ENCODE measurements at places on chromosomes 7 and 10. TPM values are rescaled to one million over a fixed set of nuclear protein-coding genes. Genes with fewer than 3 reads are reported as not detected.

GRCh38 chr10:75189266-75190096 is 21.1 kb upstream of the VDAC2 start:
- DNase-seq: no peak
- no peak overlapping the region for H3K27ac ChIP-seq
- peaks cover 20% of the 10 kb centered on the region for H3K4me1 ChIP-seq

- H3K4me1 ChIP-seq: no peaks in the 10 kb centered on the region
- no peaks in the 10 kb centered on the region for H3K27me3 ChIP-seq
- no peak within 1 kb of the TSS for H3K4me3 ChIP-seq
These were observed at the start of gene PNLIPRP1 for GRCh38 chr10:116590590-116591444. TSS of gene PNLIPRP1 (plus strand) at chr10:116590959. CDS start at chr10:116591130, 171 bp downstream.

DNA sequence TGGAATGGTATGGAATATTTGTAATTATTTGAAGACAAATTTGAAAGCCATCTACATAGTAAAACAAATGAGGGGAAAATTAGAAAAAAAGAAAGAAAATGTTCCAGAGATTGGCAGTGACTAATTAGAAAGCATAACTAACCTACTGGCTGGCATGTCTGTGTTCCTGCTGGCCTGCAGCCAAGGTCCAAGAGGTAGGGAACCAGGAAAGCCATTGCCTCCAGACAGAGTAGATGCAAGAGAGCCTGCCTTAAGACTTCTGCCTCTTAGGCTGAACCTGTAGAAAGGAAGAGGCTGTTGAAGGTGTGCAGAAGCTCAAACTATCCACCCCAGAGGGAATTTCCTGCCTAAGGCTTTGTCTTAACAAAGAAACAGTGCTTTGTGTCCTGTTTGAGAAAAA is 982.0 kb downstream of the SORCS1 start:
- no peaks in the 10 kb centered on the region for H3K4me1 ChIP-seq
- H3K27ac ChIP-seq: no peak overlapping the region
- no peak overlapping the region for H3K4me3 ChIP-seq
- no peaks in the 10 kb centered on the region for H3K36me3 ChIP-seq

GRCh38 chr10:132444877-132445351 is 47.9 kb downstream of the PWWP2B start:
- H3K36me3 ChIP-seq: no peaks in the 10 kb centered on the region
- no peak for DNase-seq
- no peaks in the 10 kb centered on the region for H3K27me3 ChIP-seq
- H3K4me3 ChIP-seq: no peak overlapping the region
- peaks cover 8% of the 10 kb centered on the region for H3K4me1 ChIP-seq

- peaks cover 20% of the 10 kb centered on the region for H3K36me3 ChIP-seq
- no peaks in the 10 kb centered on the region for H3K27me3 ChIP-seq
- no peak overlapping the region for H3K27ac ChIP-seq
- no peak for DNase-seq
- no peak overlapping the region for H3K4me3 ChIP-seq
These were observed 61.1 kb downstream of the SGCE start for GRCh38 chr7:94594882-94595281.

DNA sequence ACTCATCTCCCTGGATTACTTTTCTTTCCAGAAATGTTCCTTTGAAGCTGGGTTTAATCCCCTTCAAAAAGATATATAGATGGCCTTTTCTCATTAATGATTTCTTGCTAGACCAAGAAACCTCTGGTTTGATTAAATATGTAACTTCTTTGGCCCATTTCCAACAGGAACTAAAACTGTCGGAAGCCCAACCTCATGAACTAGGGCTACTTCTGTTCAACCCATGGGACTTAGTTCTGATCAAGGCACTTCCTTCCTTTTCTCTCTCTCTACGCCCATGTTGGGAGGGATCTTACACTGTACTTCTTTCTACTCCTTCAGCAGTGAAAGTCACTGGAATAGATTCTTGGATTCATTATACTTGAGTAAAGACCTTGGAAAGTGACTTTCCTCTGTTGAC is 83.6 kb downstream of the TMEM106B start:
- no peaks in the 10 kb centered on the region for H3K4me1 ChIP-seq
- DNase-seq: no peak
- no peaks in the 10 kb centered on the region for H3K36me3 ChIP-seq
- no peak overlapping the region for H3K27ac ChIP-seq
- H3K27me3 ChIP-seq: no peaks in the 10 kb centered on the region

DNA sequence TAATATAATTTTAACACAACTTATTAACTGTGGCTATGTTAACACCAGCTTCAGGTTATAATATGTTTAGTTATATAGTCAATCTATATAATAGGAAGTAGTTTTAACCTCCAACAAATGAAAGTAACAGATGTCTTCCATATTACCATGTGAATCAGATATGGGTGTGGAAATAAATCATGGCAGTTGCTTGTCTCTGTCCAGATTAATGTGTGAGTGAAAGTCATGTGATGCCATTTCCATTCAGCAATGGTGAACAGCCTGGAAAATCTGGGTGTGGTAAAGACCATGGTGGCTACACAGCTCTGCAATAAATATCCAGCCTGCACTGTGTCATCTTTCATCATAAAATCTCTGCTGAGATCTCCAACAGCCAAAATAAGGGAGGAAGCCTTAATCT is 27.8 kb downstream of the HEPACAM2 start:
- DNase-seq: no peak
- H3K27me3 ChIP-seq: peaks cover 10% of the 10 kb centered on the region
- H3K27ac ChIP-seq: no peak overlapping the region
- H3K36me3 ChIP-seq: no peaks in the 10 kb centered on the region
- no peaks in the 10 kb centered on the region for H3K4me1 ChIP-seq
- no peak overlapping the region for H3K4me3 ChIP-seq

GRCh38 chr7:139505563-139505962 is 17.9 kb upstream of the CLEC2L start:
- no peak for DNase-seq
- no peaks in the 10 kb centered on the region for H3K4me1 ChIP-seq
- no peak overlapping the region for H3K4me3 ChIP-seq

- no peak overlapping the region for H3K27ac ChIP-seq
- DNase-seq: no peak
- H3K4me1 ChIP-seq: peaks cover 28% of the 10 kb centered on the region
- H3K36me3 ChIP-seq: peaks cover 3% of the 10 kb centered on the region
These were observed 28.6 kb downstream of the PARD3 start for GRCh38 chr10:34786464-34786863.

- H3K4me3 ChIP-seq: no peak overlapping the region
- H3K4me1 ChIP-seq: no peaks in the 10 kb centered on the region
- no peaks in the 10 kb centered on the region for H3K27me3 ChIP-seq
- H3K27ac ChIP-seq: no peak overlapping the region
These were observed 74.6 kb upstream of the NKX6-2 start for GRCh38 chr10:132860532-132860931.

DNA sequence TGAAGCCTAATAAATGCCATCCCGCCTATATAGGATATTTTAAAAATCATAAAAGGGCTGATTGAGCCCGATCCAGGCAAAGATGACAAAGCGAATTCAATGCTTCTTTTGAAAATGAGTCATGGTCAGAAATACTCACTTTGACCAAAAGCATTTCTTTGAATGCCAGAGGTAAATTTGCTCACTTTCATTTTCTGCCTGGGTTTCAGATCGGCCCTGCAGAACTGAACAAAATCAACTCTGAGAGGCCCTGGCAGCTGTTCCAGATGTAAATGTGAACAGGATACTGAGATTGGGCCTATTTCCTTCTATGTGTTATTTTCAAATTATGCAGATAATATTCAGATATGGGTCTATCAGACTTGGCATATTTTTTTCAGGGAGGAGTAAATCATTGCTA is 114.8 kb upstream of the ARID5B start:
- no peaks in the 10 kb centered on the region for H3K27me3 ChIP-seq
- H3K36me3 ChIP-seq: no peaks in the 10 kb centered on the region
- peak; percentile 73 for DNase-seq
- peak overlapping the region; percentile 84 for H3K27ac ChIP-seq
- peaks cover 22% of the 10 kb centered on the region for H3K4me1 ChIP-seq

- H3K27ac ChIP-seq: peak overlapping the region; percentile 93
- peaks cover 75% of the 10 kb centered on the region for H3K4me1 ChIP-seq
- peak; percentile 98 for DNase-seq
- H3K36me3 ChIP-seq: no peaks in the 10 kb centered on the region
These were observed 86.2 kb upstream of the ANLN start for GRCh38 chr7:36303202-36304098.

GRCh38 chr10:30436671-30437030 is 2.7 kb downstream of the MAP3K8 start:
- H3K27me3 ChIP-seq: no peaks in the 10 kb centered on the region
- H3K4me1 ChIP-seq: peaks cover 38% of the 10 kb centered on the region
- H3K36me3 ChIP-seq: peaks cover 12% of the 10 kb centered on the region
- peak overlapping the region; percentile 18 for H3K27ac ChIP-seq

GRCh38 chr7:98990356-98990755 is 112.0 kb downstream of the TRRAP start:
- peaks cover 98% of the 10 kb centered on the region for H3K36me3 ChIP-seq
- no peak overlapping the region for H3K27ac ChIP-seq
- no peak for DNase-seq
- no peak overlapping the region for H3K4me3 ChIP-seq
- H3K4me1 ChIP-seq: no peaks in the 10 kb centered on the region

GRCh38 chr10:17241611-17242333 is 13.7 kb downstream of the VIM start:
- peaks cover 33% of the 10 kb centered on the region for H3K4me1 ChIP-seq
- peaks cover 7% of the 10 kb centered on the region for H3K27me3 ChIP-seq
- peaks cover 19% of the 10 kb centered on the region for H3K36me3 ChIP-seq
- no peak for DNase-seq

- DNase-seq: no peak
- H3K27me3 ChIP-seq: no peaks in the 10 kb centered on the region
- H3K36me3 ChIP-seq: no peaks in the 10 kb centered on the region
- no peak overlapping the region for H3K27ac ChIP-seq
- H3K4me3 ChIP-seq: no peak overlapping the region
These were observed 231.8 kb upstream of the DKK1 start for GRCh38 chr10:52082307-52082706.

DNA sequence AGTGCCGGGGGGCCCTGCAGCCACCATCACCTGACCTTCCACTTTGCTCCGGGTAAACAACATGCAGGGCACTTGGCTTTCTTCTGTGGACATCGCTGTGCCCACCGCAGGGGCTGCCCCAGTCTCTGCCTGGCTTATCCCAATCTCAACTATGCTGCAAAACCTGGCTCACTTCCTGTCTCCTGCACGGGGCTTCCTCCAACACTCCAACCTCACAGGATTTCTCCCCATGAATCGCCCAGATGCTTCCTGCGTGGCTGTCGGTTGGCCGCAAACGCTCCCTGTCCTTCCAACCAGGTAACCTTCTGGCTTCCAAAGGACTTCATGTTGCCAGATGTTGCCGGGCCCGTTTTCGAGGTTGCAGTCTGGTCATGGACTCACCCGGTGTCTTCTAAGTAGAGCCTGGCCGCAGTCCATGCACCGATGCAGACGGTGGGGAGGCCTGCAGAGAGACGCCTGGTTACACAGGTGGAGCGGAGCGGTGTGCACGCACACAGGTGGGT is 109.0 kb downstream of the VIPR2 start:
- peaks cover 1% of the 10 kb centered on the region for H3K4me1 ChIP-seq
- DNase-seq: no peak
- no peaks in the 10 kb centered on the region for H3K36me3 ChIP-seq
- H3K27ac ChIP-seq: no peak overlapping the region

- H3K4me3 ChIP-seq: no peak overlapping the region
- DNase-seq: no peak
- no peak overlapping the region for H3K27ac ChIP-seq
- no peaks in the 10 kb centered on the region for H3K36me3 ChIP-seq
- no peaks in the 10 kb centered on the region for H3K27me3 ChIP-seq
These were observed 31.5 kb upstream of the ADCYAP1R1 start for GRCh38 chr7:31020652-31021051.

GRCh38 chr10:60351191-60351853 is 38.4 kb downstream of the ANK3 start:
- no peak for DNase-seq
- no peaks in the 10 kb centered on the region for H3K27me3 ChIP-seq
- no peaks in the 10 kb centered on the region for H3K36me3 ChIP-seq
- H3K4me3 ChIP-seq: no peak overlapping the region

GRCh38 chr7:31256506-31256905 is 84.0 kb downstream of the NEUROD6 start:
- no peak overlapping the region for H3K4me3 ChIP-seq
- H3K4me1 ChIP-seq: no peaks in the 10 kb centered on the region
- H3K27ac ChIP-seq: no peak overlapping the region
- H3K27me3 ChIP-seq: peaks cover 9% of the 10 kb centered on the region
- DNase-seq: no peak

DNA sequence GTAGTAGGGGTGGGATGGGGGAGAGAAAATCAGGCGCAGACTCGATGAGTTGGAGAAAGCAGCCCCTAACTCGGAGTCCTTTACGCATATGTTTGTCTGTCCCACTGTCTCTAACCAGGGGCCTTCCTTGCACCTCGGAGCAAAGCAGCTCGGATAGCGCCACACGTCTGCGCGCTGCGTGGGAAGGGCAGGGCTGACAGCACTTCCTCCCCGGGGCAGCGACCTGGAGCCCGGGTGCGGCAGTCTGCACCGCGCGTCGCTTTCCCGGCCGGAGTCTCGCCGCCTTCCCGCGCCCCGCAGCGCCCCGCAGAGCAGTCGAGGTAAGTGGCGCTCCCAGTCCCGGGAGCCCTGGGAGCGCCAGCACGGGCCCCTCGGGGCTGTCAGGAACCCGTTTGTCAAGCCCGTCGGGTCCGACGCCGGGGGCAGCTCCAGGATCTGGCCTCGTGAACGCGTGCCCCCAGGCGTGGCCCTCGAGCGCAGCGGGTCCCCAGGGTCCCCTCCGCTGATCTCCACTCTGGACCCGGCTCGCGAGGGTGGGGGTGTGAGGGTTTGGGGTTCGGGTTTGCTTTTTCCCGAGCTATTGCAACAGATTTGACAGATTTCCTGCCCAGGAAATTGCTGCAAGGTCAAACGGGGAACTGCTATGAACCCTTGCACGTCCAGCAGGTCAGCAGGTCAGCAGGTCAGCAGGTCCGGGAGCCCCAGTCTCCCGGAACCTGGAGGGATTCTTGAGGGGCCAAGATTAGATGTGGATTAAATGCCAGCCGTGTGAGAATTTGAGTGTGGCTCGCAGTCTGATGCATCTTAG is 597 bp downstream of the APBB1IP start:
- no peaks in the 10 kb centered on the region for H3K27me3 ChIP-seq
- H3K36me3 ChIP-seq: no peaks in the 10 kb centered on the region
- H3K27ac ChIP-seq: no peak overlapping the region
- H3K4me3 ChIP-seq: no peak overlapping the region
- no peaks in the 10 kb centered on the region for H3K4me1 ChIP-seq

GRCh38 chr10:15445006-15445390 is 73.9 kb upstream of the FAM171A1 start:
- no peak overlapping the region for H3K4me3 ChIP-seq
- H3K36me3 ChIP-seq: no peaks in the 10 kb centered on the region
- no peak for DNase-seq
- peaks cover under 1% of the 10 kb centered on the region for H3K4me1 ChIP-seq
- H3K27me3 ChIP-seq: no peaks in the 10 kb centered on the region

NRP1 gene
- 85.9 TPM for total RNA-seq

PPIA gene
- total RNA-seq: 5,683 TPM

CC2D2B gene
- total RNA-seq: not detected

ZNF425 gene
- total RNA-seq: 2.5 TPM

AKR1C4 gene
- total RNA-seq: not detected

GNGT1 gene
- not detected for total RNA-seq

ARPC1B gene
- 231 TPM for total RNA-seq
